ENCODE measurements at places on chromosomes 3 and 15.

GRCh38 chr15:60685346-60685937 lies 206.5 kb upstream of the ICE2 start:
- DNase-seq: no peak

DNA sequence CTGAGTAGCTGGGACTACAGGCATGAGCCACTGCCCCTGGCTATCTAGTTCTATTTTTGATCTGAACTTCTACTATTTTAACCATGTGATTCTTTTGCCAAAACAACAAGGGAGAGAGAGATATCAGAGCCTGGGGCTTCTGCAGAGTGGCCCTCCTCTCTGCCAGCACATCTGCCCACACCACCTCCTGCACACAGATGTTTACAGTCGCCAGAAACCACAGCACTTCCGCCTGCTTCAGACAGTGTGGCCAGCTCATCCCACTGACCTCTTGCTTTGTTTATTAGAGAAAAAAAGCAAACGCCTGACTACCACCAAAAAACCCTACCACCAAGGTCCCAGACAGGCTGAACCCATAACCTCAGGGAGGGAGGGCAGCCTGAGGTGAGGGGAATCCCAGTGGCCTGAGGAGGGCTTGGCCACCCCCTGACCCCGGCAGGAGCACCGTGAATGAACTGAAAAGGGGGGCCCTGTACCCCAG lies 85.9 kb upstream of the ABHD2 start:
- no peak for DNase-seq

- no peak for DNase-seq
These were observed 249.7 kb downstream of the PTPRG start for GRCh38 chr3:61810953-61811497.

- DNase-seq: no peak
These were observed at the start of gene RAB6B for GRCh38 chr3:133895208-133896001. TSS of gene RAB6B (minus strand) at chr3:133895882. CDS start at chr3:133895466, 416 bp downstream.

DNA sequence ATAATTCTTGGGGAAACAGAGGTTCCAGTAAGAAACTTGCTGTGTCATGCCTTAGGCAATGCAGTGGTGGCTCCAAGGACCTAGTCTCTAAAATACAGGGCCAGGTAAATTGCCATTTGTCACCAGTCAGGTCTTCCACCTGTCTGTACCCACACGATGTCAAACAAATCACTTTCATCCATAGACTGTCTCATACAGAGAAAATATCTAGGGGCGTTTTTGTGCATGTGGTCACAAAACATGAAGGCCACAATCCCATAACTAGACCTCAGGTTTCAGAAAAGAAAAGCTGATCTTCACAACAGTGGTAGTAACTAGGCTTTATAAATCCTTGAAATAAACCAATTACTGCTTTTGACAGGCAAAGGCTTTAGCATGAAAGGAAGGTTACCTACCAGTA lies 92.3 kb downstream of the SLC9A9 start:
- no peak for DNase-seq

GRCh38 chr3:45214061-45214680 lies 11.9 kb downstream of the TMEM158 start:
- no peak for DNase-seq

DNA sequence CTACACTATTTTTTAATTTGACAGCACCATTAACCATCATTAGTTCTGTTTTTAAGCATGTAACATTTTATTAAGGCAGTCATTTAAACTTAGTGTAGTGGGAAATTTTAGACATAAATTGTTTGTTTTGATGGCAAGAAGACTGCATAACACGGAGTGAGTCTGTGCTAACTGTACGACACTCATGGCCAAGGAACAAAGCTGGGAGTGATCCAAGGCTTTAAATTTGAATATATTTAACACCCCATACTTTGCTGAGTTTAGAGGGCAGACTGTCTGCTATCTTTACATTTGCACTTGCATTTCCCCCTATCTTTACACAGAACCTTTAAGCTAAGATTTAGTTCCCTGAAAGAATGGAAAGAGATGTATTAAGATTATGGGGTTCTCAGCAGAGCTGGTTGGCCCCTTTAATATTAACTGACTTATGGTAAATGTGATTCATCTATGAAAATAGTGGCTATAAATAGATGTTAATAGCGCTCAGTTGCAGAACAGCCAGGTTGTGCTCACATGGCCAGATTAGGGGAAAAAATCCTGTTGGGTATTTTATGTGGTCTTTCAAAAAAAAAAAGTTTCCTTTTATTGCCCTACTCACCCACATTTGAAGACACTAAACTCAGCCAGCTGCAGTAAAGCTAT lies 120.7 kb downstream of the CMSS1 start:
- DNase-seq: no peak

DNA sequence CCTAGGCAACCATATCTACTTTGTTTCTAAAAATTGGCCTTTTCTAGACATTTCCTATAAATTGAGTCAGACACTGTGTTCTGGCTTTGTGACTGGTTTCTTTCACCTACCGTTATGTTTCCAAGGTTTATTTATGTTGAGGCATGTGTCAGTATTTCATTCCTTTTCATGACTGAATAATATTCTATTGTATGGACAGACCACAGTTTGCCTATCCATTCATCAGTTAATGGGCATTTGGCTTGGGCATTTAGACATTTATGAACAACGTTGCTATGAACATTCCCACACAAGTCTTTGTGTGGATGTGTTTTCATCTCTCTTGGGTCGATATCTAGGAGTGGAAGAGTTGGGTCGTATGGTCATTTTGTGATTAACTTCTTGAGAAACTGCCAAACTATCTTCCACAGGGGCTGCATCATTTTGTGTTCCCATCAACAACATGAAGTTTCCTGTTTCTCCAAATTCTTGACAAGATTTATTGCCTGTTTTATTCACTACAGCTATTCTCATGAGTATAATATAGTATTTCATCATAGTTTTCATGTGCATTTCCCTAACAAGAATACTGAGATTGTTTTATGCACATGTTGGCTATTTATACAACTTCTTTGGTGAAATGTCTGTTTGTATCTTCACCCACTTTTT lies 3.5 kb upstream of the EFCC1 start:
- no peak for DNase-seq

DNA sequence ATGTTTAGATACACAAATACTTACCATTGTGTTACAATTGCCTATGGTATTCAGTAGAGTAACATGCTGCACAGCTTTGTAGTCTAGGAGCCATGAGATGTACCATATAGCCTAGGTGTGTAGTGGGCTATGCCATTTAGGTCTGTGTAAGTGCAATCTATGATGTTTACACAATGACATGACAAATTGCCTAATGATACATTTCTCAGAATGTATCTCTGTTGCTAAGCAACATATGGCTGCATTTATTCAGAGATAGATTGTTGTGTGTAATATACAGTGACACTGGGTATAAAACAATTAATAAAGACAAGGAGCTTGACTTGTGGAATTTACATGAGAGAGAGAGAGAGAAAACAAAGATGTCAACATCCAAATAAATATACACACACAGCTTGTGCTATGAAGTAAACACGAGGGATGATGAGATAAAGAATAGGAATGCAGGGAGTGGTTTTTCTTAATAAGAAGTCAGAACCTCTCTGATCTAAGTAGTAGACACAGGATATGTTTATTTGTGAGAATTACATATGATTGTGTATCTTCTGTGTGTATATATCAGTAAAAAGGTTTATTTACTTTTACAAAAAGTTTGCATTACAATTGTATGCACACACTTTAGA lies 110.0 kb downstream of the KCNAB1 start:
- no peak for DNase-seq
